ENCODE measurements at places on chromosomes 12 and 14. TPM values are rescaled to one million over a fixed set of nuclear protein-coding genes. Genes with fewer than 3 reads are reported as not detected.

DNA sequence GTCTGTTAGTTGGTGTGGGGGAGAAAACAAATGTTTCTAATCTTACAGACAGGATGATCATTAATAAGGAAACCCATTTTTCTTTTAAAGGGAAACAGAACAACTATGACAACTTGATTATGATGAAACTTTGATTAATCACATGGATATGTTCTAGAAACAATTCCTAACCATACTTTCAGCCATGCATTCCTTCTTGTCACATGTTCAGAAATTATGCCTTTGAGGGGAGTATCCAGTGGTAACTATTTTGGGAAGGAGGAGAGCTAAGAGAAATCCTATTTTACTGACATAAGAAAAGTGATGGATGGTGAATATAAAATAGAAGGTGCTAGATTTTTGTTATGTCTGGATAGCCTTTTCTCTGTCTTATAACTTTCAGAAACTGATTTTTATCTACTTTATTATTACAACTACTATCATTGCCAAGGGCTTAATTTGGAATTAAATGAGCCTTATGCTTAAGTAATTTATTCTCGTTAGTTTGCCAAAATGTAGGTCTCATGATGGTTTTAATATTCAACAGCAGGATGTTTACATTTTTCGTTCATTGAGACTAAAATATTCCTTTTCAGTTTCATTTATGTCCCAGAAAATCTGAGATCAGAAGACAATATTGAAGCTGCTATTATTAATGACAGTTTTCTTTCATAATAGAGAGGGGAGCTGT lies 200.1 kb downstream of the TMTC2 start:
- H3K27ac ChIP-seq = no peak overlapping the region
- H3K27me3 ChIP-seq = no peaks in the 10 kb centered on the region
- DNase-seq = no peak
- H3K36me3 ChIP-seq = no peaks in the 10 kb centered on the region

- no peak overlapping the region for H3K4me3 ChIP-seq
- no peak overlapping the region for H3K27ac ChIP-seq
- no peak for DNase-seq
- no peaks in the 10 kb centered on the region for H3K27me3 ChIP-seq
- peaks cover 6% of the 10 kb centered on the region for H3K4me1 ChIP-seq
Measured at GRCh38 chr12:67475725-67476124, 172.8 kb upstream of the DYRK2 start.

- H3K27ac ChIP-seq = peak overlapping the region; percentile 81
- H3K4me1 ChIP-seq = peaks cover 12% of the 10 kb centered on the region
- no peak overlapping the region for H3K4me3 ChIP-seq
Measured at GRCh38 chr12:92030618-92031017, 115.0 kb downstream of the BTG1 start.

DNA sequence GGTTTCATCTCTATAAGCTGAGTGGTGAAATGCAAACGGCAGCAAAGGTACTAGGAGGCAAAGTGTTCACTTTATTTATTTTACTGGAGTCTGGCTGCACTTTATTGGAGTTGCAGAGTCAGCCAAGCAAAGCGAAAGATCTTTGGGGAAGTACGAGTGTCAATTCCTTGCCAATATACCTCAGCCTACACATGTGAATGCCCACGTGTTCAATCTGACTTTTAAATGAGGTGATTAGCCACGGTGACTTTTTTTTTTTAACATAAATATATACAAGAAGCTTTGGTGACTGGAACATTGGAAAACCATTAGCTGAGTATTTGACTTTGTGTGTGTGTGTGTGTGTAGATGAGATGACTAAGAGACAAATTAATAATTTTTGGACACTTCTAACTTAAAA lies 178.8 kb downstream of the NTS start:
- no peak overlapping the region for H3K4me3 ChIP-seq
- no peak overlapping the region for H3K27ac ChIP-seq
- no peaks in the 10 kb centered on the region for H3K36me3 ChIP-seq
- DNase-seq = no peak
- H3K4me1 ChIP-seq = no peaks in the 10 kb centered on the region
- H3K27me3 ChIP-seq = no peaks in the 10 kb centered on the region

DNA sequence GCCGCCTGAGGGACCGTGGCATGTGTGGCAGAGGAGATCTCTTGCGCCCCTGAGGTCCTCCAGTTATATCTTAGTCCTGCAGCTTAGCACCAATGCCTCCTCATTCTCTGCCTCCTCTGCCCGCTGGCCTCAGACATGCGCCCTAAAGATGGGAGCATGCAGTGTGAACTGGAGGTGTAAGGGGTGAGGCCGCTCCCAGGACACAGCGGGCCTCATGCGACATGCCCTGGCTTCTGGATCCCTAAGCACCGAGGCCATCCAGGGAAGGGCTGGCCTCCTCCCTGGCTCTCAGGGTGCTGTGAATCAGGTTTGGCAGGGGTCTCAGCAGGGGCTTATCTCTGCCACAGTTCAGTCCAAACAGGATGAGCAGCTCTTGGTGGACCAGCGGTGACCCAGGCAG lies 86.9 kb downstream of the CACNA1C start:
- H3K27me3 ChIP-seq = no peaks in the 10 kb centered on the region
- DNase-seq = no peak
- no peak overlapping the region for H3K27ac ChIP-seq
- peaks cover 4% of the 10 kb centered on the region for H3K4me1 ChIP-seq
- H3K4me3 ChIP-seq = no peak overlapping the region

Gene IL22
- total RNA-seq = not detected

Gene SLC5A8
- 0.31 TPM for total RNA-seq

DNA sequence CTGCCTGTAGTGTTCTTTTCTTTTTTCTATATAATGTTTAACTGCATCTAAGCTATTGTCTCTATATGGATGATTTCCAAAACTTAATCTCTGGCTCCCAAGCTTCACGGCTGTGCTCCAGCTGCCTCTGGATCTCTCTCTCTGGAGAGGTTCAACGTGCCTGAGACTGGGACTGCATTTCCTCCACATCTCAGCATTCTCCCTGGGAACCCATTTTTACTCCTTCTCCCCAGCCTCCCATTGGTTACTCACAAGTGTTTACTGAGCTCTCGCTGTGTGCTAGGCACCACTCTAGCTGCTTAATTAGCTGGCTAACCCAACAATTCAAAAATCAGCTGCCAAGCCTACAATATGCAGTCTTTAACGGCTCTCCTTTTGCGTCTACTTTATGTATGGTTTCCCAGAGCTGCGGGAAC lies 34.7 kb downstream of the FBXL14 start:
- no peaks in the 10 kb centered on the region for H3K27me3 ChIP-seq
- no peak overlapping the region for H3K4me3 ChIP-seq
- H3K4me1 ChIP-seq = no peaks in the 10 kb centered on the region
- DNase-seq = no peak

GRCh38 chr12:132275110-132275531 lies 54.3 kb downstream of the GALNT9 start:
- no peak overlapping the region for H3K27ac ChIP-seq
- H3K36me3 ChIP-seq = no peaks in the 10 kb centered on the region
- no peaks in the 10 kb centered on the region for H3K27me3 ChIP-seq
- H3K4me3 ChIP-seq = no peak overlapping the region

- no peaks in the 10 kb centered on the region for H3K27me3 ChIP-seq
- peak overlapping the region; percentile 64 for H3K27ac ChIP-seq
- no peak overlapping the region for H3K4me3 ChIP-seq
- peak; percentile 40 for DNase-seq
- peaks cover 28% of the 10 kb centered on the region for H3K4me1 ChIP-seq
- no peaks in the 10 kb centered on the region for H3K36me3 ChIP-seq
Measured at GRCh38 chr14:50225067-50225973, 6.1 kb downstream of the SOS2 start.

DNA sequence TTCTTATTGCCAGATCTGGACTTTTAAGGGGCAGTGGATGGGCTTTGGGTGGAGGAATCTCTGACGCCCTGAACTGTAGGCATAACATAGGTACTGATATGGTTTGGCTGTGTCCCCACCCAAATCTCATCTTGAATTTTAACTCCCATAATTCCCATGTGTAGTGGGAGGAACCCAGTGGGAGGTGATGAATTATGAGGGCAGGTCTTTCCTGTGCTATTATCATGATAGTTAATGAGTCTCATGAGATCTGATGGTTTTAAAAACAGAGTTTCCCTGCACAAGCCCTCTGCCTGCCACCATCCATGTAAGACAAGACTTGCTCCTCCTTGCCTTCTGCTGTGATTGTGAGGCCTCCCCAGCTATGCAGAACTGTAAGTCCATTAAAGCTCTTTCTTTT lies 160.0 kb upstream of the CRY1 start:
- DNase-seq = no peak
- H3K36me3 ChIP-seq = no peaks in the 10 kb centered on the region
- H3K27ac ChIP-seq = no peak overlapping the region

GRCh38 chr12:23564451-23565152 lies 384.9 kb downstream of the SOX5 start:
- no peak overlapping the region for H3K4me3 ChIP-seq
- H3K4me1 ChIP-seq = no peaks in the 10 kb centered on the region
- H3K36me3 ChIP-seq = no peaks in the 10 kb centered on the region
- H3K27me3 ChIP-seq = no peaks in the 10 kb centered on the region

Gene SMOC1
- 248 TPM for total RNA-seq

GRCh38 chr14:94461526-94462218 lies 9.1 kb upstream of the SERPINA11 start:
- no peak for DNase-seq
- H3K27me3 ChIP-seq = no peaks in the 10 kb centered on the region
- no peaks in the 10 kb centered on the region for H3K4me1 ChIP-seq
- H3K4me3 ChIP-seq = no peak overlapping the region
- no peaks in the 10 kb centered on the region for H3K36me3 ChIP-seq
- no peak overlapping the region for H3K27ac ChIP-seq

DNA sequence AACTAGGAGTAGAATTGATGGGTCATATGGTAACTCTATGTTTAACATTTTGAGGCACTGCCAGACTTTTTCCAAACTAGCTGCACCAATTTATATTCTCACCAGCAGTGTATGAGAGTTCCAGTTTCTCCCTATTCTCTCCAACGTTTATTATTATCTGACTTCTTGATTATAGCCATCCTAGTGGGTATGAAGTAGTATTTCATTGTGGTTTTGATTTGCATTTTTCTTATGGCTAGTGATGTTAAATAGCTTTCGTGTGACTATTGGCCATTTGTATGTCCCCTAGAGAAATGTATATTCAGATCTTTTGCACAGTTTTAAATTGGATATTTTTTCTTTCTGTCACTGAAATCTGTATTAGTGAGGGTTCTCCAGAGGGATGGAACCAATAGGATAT lies 37.8 kb downstream of the HELB start:
- DNase-seq = no peak
- no peaks in the 10 kb centered on the region for H3K36me3 ChIP-seq
- no peak overlapping the region for H3K27ac ChIP-seq
- H3K4me3 ChIP-seq = no peak overlapping the region
- H3K4me1 ChIP-seq = no peaks in the 10 kb centered on the region

DNA sequence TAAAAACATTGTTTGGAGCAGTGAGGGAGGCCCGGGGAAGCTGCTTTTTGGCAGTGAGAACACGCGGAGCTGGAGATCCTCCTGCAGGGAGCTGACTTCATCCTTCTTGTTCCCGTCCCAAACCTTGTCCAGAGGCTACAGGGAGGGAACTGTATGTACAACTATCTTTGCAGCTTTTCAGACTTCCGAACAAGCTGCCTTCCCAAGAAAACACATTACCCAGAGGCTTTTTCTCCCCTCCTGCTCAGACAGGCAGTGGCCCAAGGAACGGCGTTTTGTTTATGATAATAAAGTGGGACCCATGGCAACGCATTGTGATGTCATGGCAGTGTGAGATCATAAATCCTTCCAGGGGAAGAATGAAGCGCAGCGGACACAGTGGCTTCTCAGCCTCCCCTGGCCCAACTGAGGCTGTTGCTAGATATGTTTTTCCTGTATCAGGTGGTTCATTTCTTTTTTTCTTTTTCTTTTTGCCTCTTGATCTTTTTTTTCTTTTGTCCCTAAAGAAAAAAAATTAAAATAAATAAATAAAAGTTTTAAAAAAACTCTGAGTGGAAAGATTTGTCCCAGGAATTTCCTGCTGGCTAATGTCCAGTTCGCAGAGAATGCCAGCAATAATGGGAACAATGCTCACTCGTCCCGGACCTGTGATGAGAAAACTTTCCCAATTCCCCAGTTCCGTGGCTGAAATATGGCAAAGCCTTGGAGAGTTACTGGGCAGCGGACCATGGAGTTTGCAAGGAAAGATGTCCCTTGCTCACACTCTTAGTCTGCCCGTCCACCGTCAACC lies 103.4 kb upstream of the MAP1LC3B2 start:
- H3K36me3 ChIP-seq = no peaks in the 10 kb centered on the region
- DNase-seq = peak; percentile 84
- peak overlapping the region; percentile 20 for H3K27ac ChIP-seq
- no peak overlapping the region for H3K4me3 ChIP-seq
- no peaks in the 10 kb centered on the region for H3K27me3 ChIP-seq
- H3K4me1 ChIP-seq = peaks cover 18% of the 10 kb centered on the region

Gene GLT8D2
- total RNA-seq = 8.1 TPM

DNA sequence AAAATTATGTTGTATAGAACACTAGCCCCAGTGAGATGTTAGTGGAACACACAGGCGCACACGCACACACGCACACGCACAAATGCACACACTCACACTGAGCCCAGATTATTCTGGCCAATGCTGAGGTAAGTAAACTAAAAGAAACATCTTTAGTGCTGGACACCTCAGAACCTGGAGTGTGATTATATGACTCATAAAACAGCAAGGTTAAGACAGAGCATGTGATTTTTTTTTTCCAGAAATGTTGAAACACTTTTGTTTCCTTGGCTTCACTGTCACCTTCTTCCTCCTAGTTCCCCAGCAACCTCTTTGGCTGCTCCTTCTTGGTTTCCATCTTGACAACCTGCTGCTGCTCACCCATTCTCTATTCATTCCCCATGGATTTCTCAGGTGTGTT lies 141.0 kb upstream of the ALG10B start:
- H3K4me1 ChIP-seq = no peaks in the 10 kb centered on the region
- H3K27ac ChIP-seq = no peak overlapping the region
- no peaks in the 10 kb centered on the region for H3K36me3 ChIP-seq
- H3K27me3 ChIP-seq = no peaks in the 10 kb centered on the region
- no peak for DNase-seq
- H3K4me3 ChIP-seq = no peak overlapping the region
